WTC11 (cell line): ENCODE measurements at places on chromosomes 12 and 14. TPM values are rescaled to one million over a fixed set of nuclear protein-coding genes. Genes with fewer than 3 reads are reported as not detected.

ZDHHC22 gene
- 38.6 to 47.7 TPM (median 39.3 TPM) in 3 replicates for total RNA-seq

CCDC91 gene
- 15.7 to 19.5 TPM (median 17.9 TPM) in 3 replicates for total RNA-seq

DNA sequence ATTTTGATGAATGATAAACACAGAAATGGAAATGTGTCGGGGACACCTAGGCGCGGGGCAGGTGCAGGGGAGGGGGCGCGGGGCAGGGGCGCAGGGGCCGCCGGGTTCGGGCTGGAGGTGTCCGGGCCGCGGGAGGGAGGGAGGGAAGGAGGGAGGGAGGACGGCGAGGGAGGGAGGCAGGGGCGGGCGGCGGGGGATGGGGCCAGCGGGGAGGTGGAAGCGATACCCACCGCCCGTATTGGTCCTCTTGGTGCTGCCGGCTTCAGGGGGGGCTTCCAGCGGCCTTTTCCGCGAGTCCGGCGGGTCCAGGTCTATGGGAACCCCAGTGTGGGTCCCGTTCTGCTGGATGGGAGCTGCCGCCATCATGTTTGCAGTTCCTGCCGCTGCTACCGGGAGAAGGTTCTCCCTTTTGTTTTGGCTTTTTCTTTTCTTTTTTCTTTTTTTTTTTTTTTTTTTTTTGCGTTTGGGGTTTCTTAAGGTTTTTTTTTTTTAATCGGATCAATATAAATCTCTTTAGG, 703 bp downstream of the NOVA1 start:
- H3K27ac ChIP-seq = peak overlapping the region; percentile 88
- H3K4me1 ChIP-seq = peaks cover 38% of the 10 kb centered on the region
- H3K27me3 ChIP-seq = peaks cover 10% of the 10 kb centered on the region
- peak overlapping the region; percentile 97 for H3K4me3 ChIP-seq

DNA sequence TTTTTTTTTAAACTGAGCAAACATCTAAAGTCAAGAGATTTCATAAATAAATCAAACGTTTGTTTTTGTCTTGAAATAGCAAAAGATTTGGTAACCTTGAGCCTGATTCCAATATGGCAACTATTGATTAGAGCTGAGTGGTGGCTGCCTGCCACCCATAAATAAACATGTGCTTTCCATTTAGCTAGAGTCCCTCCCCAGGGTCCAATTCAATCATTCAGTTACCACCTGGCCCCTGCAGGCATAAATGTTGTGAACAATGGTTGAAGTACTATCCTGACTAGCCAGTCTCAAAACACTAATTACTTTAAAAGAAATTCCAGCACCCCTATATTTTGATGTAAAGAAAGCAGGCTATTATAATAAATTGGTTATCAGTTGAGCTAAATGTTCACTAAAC, 129.7 kb upstream of the GRIP1 start:
- H3K4me1 ChIP-seq = peaks cover 33% of the 10 kb centered on the region
- H3K4me3 ChIP-seq = no peak overlapping the region
- DNase-seq = no peak
- peaks cover 4% of the 10 kb centered on the region for H3K27me3 ChIP-seq
- no peak overlapping the region for H3K27ac ChIP-seq
- H3K36me3 ChIP-seq = no peaks in the 10 kb centered on the region

- DNase-seq = no peak
- no peaks in the 10 kb centered on the region for H3K36me3 ChIP-seq
- no peaks in the 10 kb centered on the region for H3K27me3 ChIP-seq
Measured at GRCh38 chr12:13289653-13290289, 93.2 kb downstream of the EMP1 start.

DNA sequence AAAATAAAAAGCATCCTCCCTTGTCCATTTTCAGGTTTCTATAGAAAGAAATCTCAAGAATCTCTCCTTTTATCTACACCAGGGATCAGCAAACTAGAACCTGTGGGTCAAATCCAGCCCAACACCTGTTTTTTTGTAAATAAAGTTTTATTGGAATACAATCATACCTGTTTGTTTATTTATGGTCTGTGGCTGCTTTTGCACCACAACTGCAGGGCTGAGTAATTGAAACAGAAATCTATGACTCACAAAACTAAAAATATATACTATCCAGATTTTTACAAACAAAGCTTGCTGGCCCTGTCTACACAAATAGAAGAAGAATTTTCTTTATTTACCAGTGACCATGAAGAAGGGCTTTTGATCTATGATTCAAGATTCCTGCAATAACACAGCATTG, 95.1 kb upstream of the COCH start:
- no peaks in the 10 kb centered on the region for H3K36me3 ChIP-seq
- no peak overlapping the region for H3K4me3 ChIP-seq
- H3K4me1 ChIP-seq = no peaks in the 10 kb centered on the region
- H3K27me3 ChIP-seq = no peaks in the 10 kb centered on the region

DNA sequence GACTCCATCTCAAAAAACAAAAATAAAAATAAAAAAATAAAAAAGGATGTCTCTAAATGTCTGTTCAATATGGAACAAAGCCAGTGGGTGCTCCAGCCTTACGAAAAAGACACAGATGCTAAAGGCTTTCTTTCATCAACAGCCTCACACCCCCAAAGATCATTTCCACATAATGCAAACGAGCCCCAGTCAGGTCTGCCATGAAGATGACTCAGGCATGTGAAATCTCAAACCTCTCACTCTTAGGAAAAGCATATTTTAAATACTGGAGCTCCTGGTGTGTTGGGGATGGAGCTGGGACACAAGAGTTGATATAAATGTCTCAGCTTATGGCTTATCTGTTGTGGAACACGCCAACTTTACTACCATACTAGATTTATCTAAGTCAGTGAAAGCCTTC, 49.9 kb upstream of the PLXNC1 start:
- no peak overlapping the region for H3K27ac ChIP-seq
- no peak overlapping the region for H3K4me3 ChIP-seq
- peaks cover 32% of the 10 kb centered on the region for H3K27me3 ChIP-seq
- no peaks in the 10 kb centered on the region for H3K36me3 ChIP-seq
- peaks cover 9% of the 10 kb centered on the region for H3K4me1 ChIP-seq
- DNase-seq = no peak

DNA sequence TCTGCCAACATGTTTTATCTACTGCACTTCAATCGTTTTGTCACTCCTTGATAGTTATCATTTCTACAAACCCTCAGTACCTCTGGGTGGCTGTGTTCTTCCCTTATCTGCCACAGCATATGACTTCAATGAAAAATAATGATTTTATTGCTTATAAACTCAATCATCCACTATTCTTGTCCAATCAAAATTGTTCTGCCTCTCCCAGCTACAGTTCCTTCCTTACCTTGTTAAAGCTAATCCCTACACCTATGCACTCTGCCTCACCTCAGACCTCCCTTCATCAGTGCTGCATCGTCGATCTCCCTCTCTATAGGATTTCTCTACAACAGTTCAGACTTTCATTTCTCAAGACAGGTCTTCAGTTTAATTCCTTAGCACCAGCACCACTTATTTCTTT, 58.8 kb downstream of the ERGIC2 start:
- no peak overlapping the region for H3K27ac ChIP-seq
- H3K36me3 ChIP-seq = peaks cover 55% of the 10 kb centered on the region
- DNase-seq = no peak
- no peaks in the 10 kb centered on the region; the same call in 1 of the 2 replicates for H3K27me3 ChIP-seq

DNA sequence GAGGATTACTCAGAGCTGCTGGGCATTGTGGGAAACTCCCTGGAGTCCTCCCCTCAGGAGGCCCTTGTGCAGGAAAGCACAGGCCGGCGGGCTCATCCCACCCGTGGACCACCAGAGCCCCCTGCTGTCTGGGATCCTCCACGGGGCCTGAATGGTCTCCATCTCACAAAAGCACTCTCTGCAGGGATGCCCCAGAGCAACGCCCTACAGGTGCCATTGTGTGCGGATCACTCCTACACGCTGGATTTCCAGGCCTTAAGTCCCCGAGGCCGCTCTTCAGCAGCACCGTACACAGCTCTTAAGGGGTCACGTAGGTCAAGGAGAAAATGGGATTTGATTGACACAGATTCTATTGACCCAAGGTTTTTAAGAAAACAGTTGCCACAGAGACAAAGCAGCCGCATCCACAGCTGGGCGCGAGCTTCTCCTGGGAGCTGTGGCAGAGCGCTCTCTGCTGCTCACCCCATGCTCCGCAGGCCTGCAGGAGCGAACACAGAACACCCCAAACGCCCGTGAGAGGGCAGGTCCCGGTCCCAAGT, 36.7 kb upstream of the RIMBP2 start:
- no peaks in the 10 kb centered on the region for H3K36me3 ChIP-seq
- H3K4me1 ChIP-seq = peaks cover 3% of the 10 kb centered on the region
- H3K4me3 ChIP-seq = no peak overlapping the region
- no peak overlapping the region for H3K27ac ChIP-seq

CLEC1B gene
- not detected in 3 replicates for total RNA-seq

RNASE7 gene
- total RNA-seq = not detected in 3 replicates

DNA sequence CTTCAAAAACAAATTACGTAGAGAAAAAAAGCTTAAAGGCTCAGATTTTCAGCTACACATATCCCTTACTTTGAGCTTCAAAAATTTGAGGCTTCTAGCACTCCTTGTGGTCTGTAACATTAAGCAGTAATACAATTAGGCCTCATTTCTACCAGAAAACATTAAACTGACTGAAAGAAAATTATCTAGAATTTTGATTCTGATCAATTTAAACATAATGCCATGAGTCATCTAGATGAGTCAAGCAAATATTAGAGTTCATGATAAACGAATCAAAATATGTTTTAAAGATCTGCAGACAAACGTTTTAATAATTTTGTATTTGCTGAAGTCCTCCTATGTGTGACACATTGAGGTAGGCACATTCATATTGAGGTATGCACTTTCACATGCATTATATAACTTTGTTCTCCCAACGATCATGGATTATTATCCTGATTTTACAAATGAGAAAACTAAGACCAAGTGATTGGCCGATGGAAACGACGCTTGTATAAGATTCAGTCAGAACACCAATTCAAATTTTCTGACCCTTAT, 4.3 kb downstream of the OSBPL8 start:
- H3K4me3 ChIP-seq = no peak overlapping the region
- no peaks in the 10 kb centered on the region for H3K27me3 ChIP-seq
- H3K36me3 ChIP-seq = no peaks in the 10 kb centered on the region
- DNase-seq = no peak
- H3K27ac ChIP-seq = no peak overlapping the region

GRCh38 chr14:99213101-99213500, 58.9 kb downstream of the BCL11B start:
- H3K27me3 ChIP-seq = no peaks in the 10 kb centered on the region
- H3K4me1 ChIP-seq = peaks cover 37% of the 10 kb centered on the region
- H3K4me3 ChIP-seq = no peak overlapping the region
- H3K27ac ChIP-seq = no peak overlapping the region

NANOG gene
- 330 to 387 TPM (median 352 TPM) in 3 replicates for total RNA-seq

DNA sequence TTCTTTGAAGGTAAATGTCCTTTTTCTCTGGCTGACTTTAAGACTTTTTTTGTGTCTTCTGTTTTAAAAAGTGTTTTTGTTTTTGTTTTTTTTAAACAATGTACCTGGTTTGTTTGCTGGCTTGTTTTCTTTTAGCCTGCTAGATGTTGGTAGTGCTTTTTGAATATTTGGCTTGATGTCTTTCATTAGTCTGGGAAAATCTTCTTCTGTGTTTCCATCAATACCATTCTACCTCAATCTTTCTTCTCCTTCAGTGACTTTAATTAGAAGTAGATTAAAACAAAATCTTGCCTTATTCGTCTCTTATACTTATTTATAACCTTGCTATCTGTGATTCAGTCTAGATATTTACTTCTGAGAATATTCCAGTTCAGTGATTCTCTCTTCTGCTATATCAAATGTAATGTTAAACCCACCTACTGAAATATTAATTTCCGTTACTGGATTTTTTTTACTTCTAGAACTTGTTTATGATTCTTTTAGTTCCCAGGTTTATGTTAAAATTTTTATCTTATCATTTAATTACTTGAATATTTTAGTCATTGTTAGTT, 21.5 kb downstream of the LMNTD1 start:
- no peaks in the 10 kb centered on the region for H3K36me3 ChIP-seq
- H3K27me3 ChIP-seq = no peaks in the 10 kb centered on the region
- no peak overlapping the region for H3K27ac ChIP-seq
- DNase-seq = no peak
- H3K4me1 ChIP-seq = peaks cover 2% of the 10 kb centered on the region; the same call in 1 of the 2 replicates

DNA sequence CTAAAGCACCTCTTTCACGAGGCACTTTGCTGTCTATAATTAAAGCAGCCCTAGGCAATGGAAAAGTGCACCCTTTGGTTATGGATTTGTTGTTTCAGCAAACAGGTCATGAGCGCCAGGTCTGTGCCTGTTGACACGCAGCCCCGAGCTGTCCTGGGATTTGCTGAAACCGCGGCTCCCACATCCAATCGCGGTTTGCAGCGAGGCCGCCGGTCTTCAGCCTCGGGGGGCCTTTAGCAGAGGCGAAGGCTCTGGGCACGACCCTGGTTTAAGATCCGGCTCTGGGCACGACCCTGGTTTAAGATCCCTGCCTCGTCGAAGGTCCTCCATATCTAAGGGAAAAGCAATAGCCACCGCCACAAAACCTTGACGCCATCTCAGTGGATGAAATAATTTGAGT, 79.2 kb downstream of the GLT1D1 start:
- H3K27ac ChIP-seq = no peak overlapping the region
- DNase-seq = no peak
- no peak overlapping the region for H3K4me3 ChIP-seq
- H3K36me3 ChIP-seq = peaks cover 36% of the 10 kb centered on the region
- peaks cover 2% of the 10 kb centered on the region; the same call in 1 of the 2 replicates for H3K27me3 ChIP-seq
- H3K4me1 ChIP-seq = no peaks in the 10 kb centered on the region

DTX3 gene
- total RNA-seq = 52.4 to 57.0 TPM (median 55.7 TPM) in 3 replicates

- DNase-seq = no peak
- H3K27ac ChIP-seq = no peak overlapping the region
- H3K4me3 ChIP-seq = no peak overlapping the region
Measured at GRCh38 chr12:107669946-107670345, 15.7 kb upstream of the PWP1 start.

GRCh38 chr14:50954811-50955372, 10.6 kb upstream of the PYGL start:
- no peaks in the 10 kb centered on the region for H3K36me3 ChIP-seq
- peaks cover 29% of the 10 kb centered on the region for H3K4me1 ChIP-seq
- H3K4me3 ChIP-seq = no peak overlapping the region
- no peak for DNase-seq
- no peak overlapping the region for H3K27ac ChIP-seq

DNA sequence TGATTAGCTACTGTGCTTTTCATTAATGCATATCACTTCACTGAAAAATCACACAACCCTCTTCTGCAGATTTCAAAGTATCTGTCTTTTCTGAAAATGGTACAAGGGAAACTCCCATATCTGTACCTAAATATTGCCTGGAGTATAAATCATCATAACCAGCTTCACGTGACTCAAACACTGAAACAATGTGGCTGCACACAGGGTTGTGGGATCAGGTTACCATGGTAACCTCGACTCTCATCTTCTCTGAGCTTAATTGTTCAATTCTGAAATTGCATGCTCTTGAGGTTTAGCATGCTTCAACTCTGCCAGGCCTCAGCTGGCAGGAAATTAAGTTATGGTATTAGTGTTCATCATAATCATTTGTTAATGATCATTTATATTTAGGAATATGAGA, 77.5 kb upstream of the CPSF6 start:
- no peaks in the 10 kb centered on the region for H3K36me3 ChIP-seq
- DNase-seq = no peak
- H3K27me3 ChIP-seq = no peaks in the 10 kb centered on the region
- H3K4me3 ChIP-seq = no peak overlapping the region
- H3K4me1 ChIP-seq = peaks cover 11% of the 10 kb centered on the region
- no peak overlapping the region for H3K27ac ChIP-seq

- peaks cover 47% of the 10 kb centered on the region for H3K4me1 ChIP-seq
- no peak overlapping the region for H3K4me3 ChIP-seq
- no peaks in the 10 kb centered on the region for H3K27me3 ChIP-seq
- DNase-seq = no peak
- H3K36me3 ChIP-seq = peaks cover 9% of the 10 kb centered on the region; the same call in 1 of the 2 replicates
- H3K27ac ChIP-seq = peak overlapping the region; percentile 80; the same call in 1 of the 2 replicates
Measured at GRCh38 chr12:125240717-125241116, 175.5 kb downstream of the AACS start.

LHX5 gene
- total RNA-seq = 1.5 to 3.0 TPM (median 1.6 TPM) in 3 replicates

- H3K27ac ChIP-seq = no peak overlapping the region
- H3K4me1 ChIP-seq = peaks cover 9% of the 10 kb centered on the region
- H3K4me3 ChIP-seq = no peak overlapping the region
- H3K36me3 ChIP-seq = peaks cover 5% of the 10 kb centered on the region
Measured at GRCh38 chr12:115943630-115944391, 333.7 kb downstream of the MED13L start.

KLRB1 gene
- total RNA-seq = not detected in 3 replicates

NOS1 gene
- 4.0 to 4.8 TPM (median 4.5 TPM) in 3 replicates for total RNA-seq
